A549 (cell line): ENCODE measurements at places on chromosomes 3 and 15.

DNA sequence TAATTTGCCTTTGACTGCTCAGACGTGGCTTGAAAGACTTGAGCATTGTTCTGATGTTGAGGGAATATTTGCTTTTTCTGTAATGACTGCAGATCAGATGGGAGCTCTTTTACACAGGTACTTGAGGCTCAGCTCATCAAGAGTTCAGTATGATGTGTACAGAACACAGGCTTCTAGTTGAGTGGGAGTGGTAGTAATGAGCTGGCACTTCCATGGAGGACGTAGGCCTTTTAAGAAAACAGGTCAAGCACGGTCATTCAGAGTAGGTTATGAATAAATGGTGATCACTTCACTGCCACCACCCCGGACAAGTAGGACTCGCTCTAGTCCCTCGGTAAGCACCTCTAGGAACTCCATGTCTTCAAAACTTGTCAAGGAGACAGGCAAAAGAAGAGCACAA is 8.8 kb downstream of the EMC4 start:
- DNase-seq = no peak

GRCh38 chr15:38461066-38461833 is 7.3 kb downstream of the FAM98B start:
- DNase-seq = no peak

DNA sequence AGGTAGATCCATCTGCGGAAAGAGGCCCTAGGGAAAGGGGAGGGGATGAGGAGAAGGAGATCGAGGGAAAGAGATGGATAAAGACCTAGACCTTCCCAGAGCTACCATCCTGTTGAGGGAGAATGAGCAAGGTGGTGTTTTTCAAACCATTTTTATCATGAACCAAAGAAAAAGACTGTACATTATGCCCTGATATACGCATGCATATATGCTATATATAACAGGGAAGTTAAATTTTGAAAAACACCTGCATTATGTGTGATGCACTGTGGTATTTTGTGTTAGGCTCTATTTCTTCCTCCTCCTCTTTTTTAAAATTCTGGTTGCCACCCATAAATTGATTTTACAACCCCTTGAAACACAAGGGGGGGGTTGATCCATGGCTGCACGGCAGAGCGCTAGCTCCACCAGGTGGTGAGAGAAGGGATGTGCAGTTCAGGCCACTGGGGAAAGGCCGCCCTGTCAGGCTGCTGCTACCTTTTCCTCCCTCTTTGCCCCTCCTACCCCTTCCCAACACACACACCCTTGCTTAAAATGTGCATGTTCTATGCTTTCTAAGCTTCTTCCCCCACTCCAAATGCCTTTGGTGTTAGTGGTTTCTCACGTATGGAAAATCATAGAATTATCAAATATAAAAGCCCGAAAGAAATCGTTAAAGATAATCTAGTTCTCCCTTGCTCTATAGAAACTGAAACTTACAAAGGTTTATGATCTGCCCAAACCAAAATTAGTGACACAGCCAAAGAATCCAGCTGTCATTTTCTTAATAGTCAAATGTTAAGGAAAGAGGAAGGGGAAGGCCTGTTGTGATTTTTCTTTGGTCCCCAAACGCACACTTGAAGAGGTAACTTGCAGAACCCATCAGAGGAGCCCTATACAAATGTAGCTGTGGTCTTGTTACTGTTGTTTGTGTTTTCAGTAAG is 262.0 kb upstream of the UMPS start:
- DNase-seq = peak; percentile 44

DNA sequence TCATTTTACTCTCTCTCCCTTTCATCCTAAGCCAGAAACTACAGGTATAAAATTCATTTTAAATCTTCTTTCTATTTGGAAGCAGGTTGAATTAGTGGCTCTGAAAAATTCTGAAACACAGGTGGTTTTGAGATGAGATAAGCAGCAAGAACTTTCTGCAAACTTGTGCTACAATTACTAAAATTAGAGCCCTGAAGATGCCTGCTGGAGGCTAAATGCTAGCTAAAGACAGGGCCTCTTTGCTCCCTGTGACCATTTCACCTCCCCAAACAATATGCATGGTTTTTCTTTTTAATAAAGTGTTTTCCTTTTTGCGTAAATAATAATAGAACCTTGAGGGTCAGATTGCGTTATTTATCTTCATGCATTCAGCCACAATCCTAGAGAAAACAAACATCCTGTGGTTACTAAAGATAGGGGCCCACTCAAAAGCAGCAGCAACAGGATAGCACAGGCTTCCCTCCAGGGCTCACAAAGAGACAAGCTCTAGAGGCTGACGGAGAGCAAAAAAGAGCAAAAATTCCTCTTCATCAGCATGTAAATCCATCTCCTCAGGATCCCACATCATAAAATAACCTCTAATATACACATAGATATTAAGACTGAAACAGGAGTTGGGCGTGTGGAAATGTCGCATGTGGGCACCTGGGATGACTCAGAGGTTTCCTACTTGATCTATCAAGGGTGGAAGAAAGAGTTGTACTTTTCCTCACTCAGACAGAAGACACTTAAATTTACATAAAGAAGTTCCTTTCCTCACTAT is 26.5 kb upstream of the CP start:
- no peak for DNase-seq

DNA sequence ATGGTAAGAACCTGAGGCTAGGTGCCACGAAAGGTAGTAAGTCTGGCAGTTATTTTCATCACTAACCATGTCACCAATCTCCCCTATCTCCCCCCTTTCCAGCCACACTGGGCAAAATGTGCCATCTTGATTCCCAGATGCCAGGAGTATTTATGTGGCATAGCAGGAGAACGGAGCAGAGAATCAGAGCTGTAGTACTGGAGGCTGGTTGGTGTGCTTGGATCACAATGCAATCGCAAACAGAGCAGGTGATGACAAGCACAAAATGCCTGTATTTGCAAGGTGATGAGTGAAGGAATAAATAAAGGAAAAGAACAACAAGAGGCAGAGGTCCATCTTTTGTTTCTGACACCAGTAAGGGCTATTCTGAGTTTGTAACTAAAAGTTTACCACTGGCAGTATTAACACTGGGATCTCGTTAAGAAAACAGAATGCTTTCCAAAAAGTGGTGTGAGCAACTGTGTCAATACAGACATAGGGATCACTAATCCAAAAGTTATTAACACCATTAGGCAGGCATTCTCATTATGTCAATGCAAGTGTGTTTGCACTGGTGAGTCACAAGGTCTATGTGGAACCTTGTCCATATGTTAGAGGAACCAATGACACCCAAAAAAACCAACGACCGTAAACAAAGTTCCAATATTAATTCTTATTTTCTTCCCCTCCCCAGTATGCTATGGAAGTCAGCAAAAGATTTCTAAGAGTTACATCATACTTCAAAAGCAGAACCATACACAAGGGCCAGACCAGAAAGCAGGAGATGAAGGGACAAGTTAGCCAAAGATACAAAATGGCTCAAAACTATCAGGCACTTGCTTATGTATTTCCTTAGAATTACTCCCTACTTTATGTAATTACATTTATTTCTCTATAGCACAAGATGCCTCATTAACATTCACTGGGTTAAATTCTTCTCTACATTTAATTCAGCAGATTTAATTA is 556.6 kb downstream of the FOXP1 start:
- no peak for DNase-seq

DNA sequence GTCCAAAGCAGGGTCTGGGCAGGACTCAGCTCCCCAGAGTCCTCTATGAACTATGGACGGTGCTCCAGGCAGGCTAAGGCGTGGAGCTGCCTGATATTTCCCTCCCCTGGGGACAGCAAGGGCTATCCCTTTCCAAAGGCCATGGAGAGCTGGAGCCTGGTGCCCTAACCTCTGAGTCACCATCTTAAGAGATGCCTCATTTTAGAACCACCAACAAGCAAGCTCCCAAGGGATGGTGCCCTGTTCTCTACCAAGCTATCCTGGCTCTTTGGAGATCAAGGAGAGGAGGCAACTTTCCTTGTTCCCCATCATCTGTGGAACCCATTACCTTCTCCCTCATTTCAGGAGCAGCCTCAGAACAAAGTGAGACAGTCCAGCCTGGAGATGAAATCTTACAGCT is 15.7 kb downstream of the STARD5 start:
- no peak for DNase-seq

DNA sequence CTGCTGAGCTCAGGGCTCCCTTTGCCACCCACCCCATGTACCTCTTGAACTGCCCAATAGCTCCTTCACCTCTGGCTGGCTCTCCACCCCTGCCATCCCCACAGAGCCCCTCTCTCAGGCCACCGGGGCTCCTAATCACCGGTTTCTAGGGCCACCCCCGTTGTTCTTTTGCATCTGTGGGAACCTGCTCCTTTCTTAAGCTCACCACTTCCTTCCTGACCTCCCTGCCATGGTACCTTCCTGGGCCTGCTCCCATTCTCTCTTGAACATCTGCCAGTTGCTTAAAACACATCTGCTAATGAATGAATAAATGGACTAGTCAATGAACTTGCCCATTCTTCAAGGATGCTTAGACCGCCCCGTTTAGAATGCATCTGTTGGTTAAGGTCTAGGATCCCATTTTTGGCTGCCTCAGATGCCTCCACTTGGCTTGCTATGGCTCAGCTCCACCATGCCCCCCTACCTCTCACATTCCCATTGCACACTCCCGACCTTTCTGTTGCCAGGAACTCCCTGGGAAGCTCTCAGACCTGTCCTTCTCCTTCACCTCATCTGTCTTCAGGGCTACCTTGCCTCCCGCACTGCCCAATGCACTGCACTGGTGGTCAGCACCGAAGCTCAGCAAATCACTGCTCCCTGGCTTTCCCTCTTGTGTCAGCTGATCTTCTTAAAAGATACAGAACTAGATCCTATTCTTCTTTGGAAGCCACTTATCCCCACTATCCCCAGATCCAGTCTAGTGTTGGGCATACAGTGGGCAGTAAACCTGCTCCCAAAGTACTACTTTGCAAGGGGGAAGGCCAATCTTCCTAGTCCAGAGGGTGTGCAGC is 9.1 kb downstream of the AMOTL2 start:
- DNase-seq = no peak

DNA sequence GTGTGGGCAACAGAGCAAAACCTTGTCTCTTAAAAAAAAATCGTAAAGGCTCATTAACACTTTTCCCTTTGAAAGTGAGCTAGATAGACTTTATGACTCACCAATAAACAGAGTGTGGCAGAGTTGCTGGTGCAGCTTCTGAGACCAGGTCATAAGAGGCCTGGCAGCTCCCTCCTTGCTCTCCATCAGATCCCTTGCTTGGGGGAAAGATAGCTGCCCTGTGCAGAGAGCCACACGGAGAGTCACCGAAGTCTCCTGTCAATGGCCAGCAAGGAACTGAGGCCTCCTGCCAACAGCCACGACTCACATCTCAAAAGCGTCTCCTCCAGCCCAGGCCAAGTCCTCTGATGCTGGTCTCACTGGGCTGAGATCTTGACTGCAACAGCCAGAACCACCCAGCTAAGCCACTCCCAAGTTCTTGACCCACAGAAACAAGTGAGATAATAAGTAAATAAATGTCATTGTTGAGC is 8.7 kb upstream of the GP9 start:
- no peak for DNase-seq

DNA sequence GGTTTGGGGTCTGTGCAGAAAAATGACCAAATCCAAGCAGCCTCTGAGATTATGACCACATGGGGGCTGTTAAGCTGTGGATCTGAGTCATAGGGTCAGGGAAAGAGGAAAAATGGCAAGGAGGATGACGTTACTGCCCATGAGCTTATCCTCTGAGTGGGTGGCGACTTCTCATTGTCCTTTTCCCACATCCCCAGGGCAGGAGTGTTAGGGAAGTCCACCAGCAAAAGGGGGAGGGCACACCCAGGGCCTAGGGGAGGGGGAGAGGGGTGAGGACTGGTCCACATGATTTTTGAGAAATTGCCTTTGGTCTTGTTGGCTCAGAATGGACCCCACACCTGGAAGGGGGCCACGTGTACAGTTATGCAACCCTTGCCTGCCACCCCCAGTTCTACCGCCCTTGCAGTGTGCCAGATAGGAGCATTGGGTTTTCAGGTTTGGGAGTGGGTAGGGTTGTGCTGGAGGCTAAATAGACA is 2.6 kb downstream of the CD276 start:
- peak; percentile 19 for DNase-seq
